Psoas muscle (tissue), 8 donors: ENCODE measurements at places on chromosomes 5 and 9. TPM values are rescaled to one million over a fixed set of nuclear protein-coding genes. Genes with fewer than 3 reads are reported as not detected.

SKP2 gene
- 2.4 TPM for polyA plus RNA-seq

UAP1L1 gene
- polyA plus RNA-seq: 1.7 TPM

GRCh38 chr9:101005246-101005645 is 23.3 kb upstream of the PLPPR1 start:
- no peak for DNase-seq

CYLC2 gene
- not detected for polyA plus RNA-seq

PARP8 gene
- polyA plus RNA-seq: 0.55 TPM

DNA sequence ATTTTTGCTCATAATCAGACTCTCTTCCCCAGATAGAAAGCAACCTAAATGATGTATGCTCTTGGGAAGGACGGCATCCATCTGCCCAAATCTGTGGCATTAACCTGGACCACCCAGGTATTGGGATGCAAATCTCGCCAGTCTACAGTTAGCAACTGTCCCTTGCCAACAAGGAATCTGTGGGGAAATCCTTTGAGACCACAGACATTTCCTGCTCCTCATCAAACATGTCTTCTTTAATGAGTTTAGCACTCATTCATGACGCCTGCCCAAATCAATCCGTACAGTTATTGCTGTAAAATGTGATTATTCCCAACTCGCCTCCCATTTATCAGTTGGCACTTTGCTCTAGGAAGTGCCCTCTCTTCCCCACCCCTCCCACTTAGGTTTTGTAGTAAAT is 7.8 kb downstream of the ROR2 start:
- no peak for DNase-seq

- DNase-seq: peak; percentile 57
These were observed 16.2 kb downstream of the TRIM7 start for GRCh38 chr5:181188700-181189362.

DNA sequence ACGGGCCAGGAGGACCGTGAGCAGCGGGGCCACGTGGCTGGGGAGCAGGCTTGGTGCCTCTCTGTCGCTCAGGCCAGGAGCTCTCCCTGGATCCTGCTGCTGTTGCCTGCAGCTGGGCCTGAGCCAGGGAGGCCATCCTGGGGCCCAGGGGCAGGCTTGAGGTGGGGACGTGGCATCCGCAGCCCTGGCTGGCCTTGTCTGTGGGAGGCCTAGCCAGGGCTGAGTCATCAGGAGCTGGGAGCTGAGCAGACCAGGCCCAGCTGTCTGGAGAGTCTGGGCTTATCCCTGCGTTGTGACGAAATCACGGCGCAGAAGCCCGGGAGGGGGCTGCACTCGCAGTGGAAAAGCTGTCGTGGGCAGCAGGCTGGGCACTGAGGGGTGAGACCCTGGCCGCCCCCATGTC is 138.8 kb upstream of the COL5A1 start:
- DNase-seq: peak; percentile 82

GRCh38 chr5:164671640-164672039 is 1166.2 kb downstream of the MAT2B start:
- no peak for DNase-seq

DNA sequence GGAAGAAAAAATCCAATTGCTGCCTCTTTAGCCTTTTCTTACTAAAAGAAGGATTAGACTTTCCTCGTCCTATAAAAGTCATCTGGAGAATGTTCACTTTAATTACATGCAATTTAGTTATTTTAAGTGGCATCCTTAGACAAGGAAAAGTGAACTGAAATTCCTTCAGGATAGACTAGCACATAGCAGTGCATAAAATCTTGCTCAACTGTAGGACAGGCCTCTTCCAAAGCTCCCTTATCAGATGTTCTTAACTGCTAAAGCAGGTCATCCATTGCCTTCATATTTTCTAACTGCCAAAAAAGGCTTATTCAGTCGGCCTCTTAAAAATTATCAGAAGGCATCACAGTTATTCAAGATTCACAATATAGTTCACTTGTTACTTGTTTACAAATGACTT is 396.5 kb downstream of the DMRT2 start:
- no peak for DNase-seq

DNA sequence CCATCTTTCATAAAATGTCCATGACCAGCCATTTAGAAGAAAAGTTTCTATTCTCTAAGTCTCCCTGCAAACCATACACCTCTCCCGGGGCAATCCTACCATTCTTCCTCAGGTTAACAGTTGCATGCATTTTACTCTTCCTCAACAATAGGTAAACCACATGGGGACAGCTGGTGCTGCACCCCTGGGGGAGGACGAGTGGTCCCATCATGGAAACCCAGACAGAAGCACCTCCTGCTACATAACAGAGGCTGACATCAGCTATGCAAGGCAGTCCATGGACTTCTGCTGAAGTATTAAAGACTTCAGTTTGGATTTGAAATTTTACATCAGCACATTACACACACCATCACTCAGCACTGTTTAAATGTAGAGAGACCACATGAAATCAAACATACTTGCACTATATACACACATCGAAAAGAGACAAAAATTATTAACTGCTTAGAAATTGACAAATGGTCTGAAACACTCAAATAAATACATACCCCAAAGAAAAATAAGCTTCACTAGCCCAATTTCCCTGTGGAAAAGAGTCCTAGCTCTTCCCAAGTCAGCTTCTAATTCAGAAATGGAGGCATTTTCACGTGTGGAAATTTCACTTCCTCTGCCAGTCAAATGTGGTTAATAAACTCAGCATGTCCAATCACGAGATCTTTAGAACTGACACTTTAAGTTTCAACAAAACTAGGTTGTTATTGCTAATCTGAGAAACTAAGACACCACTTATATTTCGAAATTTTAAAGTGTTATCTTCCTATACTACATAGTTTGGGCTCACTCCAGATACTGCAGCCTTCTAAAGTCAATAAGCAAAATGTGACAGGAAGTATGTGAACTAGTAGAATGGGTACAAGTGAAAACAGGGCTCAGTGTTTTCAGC is 173.4 kb downstream of the ROR2 start:
- no peak for DNase-seq

RXRA gene
- 156 TPM for polyA plus RNA-seq

GRCh38 chr5:497871-498509 is 26.3 kb downstream of the SLC9A3 start:
- DNase-seq: no peak

SHROOM1 gene
- 0.66 TPM for polyA plus RNA-seq

DNA sequence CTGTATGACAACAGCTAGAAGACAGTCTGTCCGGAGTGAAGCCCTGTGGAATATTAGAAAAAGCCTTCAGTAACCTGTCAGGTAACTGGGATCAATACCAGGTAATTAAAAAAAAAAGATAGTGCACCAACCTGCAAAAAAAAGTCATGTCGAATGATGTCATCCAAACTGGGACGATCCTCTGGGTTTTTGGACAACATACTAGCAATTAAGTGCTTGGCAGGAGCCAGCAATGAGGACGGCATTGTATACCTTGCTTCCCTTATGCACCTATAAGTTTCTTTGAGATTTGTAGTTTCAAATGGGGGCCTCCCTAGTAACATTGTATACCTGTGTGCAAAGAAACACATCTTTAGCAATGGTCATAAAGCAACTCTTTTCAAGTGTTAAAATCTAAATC is 2.8 kb downstream of the PLK2 start:
- DNase-seq: no peak

NEUROG1 gene
- not detected for polyA plus RNA-seq

GRCh38 chr9:134383148-134383547 is 56.9 kb downstream of the RXRA start:
- DNase-seq: no peak

DNA sequence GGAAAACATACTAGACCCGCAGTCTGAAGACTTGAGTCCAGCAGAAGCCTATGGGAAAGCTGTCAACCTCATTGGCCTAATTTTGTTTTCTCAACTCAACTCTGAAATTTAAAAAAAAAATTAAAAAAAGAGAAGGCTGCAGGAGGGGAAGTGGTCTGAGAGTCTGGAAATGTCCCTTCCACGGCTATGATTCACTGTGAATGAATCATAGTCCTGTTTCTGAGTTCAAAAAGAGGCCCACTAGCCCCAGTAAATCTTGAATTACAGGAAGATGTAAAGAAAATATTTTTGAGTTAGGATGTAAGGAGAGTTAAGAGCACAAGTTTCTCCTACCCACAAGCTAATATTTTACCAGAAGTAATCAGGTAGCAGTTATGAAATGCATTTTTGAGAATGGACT is 565.5 kb upstream of the DMAC1 start:
- no peak for DNase-seq

GRCh38 chr5:140575309-140575708 is 10.7 kb downstream of the SLC35A4 start:
- peak; percentile 75 for DNase-seq

DNA sequence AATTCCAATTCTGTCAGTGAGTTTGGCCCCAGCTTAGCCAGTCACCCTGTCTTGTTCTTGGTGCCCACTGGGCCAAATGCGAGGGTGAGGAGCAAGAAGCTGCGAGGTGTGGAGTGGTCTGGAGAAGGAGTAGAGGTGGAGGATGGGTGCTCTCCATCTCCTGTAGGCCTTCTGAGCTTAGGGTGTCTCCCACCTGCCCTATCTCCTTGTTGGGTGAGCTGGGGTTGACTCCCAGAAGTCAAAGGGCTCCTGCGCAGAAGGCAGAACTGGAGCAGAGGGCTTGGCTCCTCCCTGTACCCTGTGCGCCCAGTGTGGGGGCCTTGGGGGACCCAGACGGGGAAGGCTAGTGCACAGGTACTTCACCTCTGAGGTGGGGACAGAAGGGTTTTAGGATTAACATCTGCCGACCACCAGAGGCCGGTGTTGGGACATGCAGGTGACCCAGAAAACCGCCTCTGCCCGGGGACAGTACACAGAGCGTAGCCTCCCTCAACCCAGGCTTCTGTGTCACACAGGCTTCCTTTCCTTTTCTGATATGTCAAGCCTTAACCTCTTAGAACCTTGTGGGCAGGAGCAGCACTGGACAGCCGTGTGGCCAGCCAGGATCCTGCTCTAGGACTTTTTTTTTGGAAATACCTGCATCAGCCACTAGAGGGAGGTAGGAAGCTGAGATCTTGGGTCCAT is 16.9 kb downstream of the IL5 start:
- no peak for DNase-seq

DNA sequence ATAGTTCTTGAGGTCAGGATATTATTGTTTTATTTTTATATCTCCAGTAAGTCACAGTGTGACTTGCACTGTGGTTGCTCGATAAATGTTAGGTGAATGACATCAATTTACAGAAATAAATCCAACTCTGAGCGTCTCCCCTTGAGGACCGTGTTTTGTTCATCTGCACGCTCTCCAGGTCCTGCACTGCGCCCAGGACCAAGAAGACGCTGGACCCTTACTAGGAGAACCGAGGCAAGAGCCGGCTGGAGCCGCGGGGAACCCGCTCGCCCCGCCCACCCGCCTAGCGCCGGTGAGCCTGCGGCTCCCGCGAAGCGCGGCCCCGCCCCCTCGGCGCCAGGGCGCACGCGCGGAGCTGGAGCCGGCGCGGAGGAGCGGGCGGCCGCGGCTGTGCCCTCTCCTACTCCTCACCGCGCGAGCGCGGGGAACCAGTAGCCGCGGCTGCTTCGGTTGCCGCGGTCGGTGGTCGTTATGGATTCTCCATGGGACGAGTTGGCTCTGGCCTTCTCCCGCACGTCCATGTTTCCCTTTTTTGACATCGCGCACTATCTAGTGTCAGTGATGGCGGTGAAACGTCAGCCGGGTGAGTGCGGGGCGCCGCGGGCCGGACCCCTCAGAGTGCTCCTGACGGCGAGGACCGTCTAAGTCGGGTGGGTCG is at the start of gene TMEM38B:
TMEM38B (plus strand) TSS at position 352 of the 658 bp plus-strand sequence; CDS start at position 472, 120 bp downstream.
- DNase-seq: peak; percentile 84

- DNase-seq: no peak
These were observed 152.3 kb downstream of the SNX18 start for GRCh38 chr5:54669845-54670244.

DNA sequence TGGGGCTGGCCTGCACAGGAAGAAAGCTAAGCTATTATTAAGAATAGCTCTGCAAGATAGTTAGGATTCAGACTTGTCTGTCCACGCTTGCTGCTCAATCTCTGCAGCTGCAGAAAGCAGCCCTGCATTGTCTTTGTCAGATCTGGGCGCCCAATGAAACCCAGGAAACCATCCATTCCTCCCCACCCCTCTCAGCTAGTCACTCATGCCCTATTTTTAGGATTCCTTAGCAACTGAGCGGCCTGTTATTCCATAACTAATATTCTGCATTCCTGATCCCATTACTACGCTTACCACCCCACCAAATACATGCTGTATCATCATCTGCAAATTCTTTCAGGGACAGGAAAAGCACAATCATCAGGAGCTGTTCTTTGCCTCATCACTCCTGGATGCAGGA is 52.9 kb upstream of the APC start:
- no peak for DNase-seq

C9orf72 gene
- polyA plus RNA-seq: 13.1 TPM

- DNase-seq: no peak
These were observed 33.6 kb downstream of the IL7R start for GRCh38 chr5:35890021-35891020.
